ENCODE measurements at places on chromosomes 1 and 21.

DNA sequence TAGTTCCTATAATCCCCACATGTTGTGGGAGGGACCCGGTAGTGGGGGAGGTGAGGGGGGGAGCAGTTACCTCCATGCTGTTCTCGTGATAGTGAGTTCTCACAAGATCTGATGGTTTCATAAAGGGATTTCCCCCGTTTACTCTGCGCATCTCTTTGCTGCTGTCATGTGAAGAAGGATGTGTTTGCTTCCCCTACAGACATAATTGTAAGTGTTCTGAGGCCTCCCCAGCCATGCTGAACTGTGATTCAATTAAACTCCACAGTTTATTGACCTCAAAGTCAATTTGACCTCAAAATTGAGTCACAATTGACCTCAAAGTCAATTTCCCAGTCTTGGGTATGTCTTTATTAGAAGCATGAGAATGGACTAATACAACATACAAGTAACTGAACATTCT lies 19.7 kb downstream of the DPH5 start:
- peaks cover 5% of the 10 kb centered on the region for H3K36me3 ChIP-seq
- H3K4me3 ChIP-seq = no peak overlapping the region
- no peaks in the 10 kb centered on the region for H3K27me3 ChIP-seq

- peak overlapping the region; percentile 86 for H3K4me3 ChIP-seq
- H3K4me1 ChIP-seq = peaks cover 54% of the 10 kb centered on the region
- no peaks in the 10 kb centered on the region for H3K27me3 ChIP-seq
- no peak for DNase-seq
- no peaks in the 10 kb centered on the region for H3K36me3 ChIP-seq
Observed at GRCh38 chr1:169108863-169109560, 2.5 kb downstream of the ATP1B1 start.

DNA sequence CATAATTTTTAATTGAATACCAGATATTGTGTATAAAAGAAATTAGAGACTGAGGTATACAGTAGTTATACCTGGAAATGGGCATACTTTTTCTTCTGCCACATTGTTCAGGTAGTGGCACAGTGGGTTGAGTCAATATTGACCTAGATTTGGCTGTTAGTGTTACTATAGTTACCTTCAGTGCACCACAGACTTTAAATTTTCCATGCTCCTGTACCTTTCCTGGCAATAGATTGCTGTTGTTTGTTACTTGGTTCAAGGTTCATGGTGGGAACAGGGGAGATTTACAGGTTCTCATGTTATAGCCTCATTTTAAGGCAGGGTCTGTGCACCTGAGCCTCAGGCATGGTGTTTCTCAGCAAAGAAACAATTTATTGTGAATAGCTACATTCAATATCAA lies 218.7 kb downstream of the LBR start:
- H3K36me3 ChIP-seq = no peaks in the 10 kb centered on the region
- no peak for DNase-seq
- H3K27me3 ChIP-seq = no peaks in the 10 kb centered on the region
- no peak overlapping the region for H3K4me3 ChIP-seq

- H3K36me3 ChIP-seq = no peaks in the 10 kb centered on the region
- H3K27me3 ChIP-seq = no peaks in the 10 kb centered on the region
- no peaks in the 10 kb centered on the region for H3K4me1 ChIP-seq
- no peak overlapping the region for H3K27ac ChIP-seq
- DNase-seq = no peak
- no peak overlapping the region for H3K4me3 ChIP-seq
Observed at GRCh38 chr1:41777695-41778094, 141.0 kb downstream of the HIVEP3 start.

- no peaks in the 10 kb centered on the region for H3K36me3 ChIP-seq
- no peaks in the 10 kb centered on the region for H3K27me3 ChIP-seq
- DNase-seq = peak; percentile 64
- H3K27ac ChIP-seq = no peak overlapping the region
Observed at GRCh38 chr1:27643600-27644368, 8.8 kb upstream of the FGR start.

- DNase-seq = no peak
- H3K27me3 ChIP-seq = peaks cover 12% of the 10 kb centered on the region
- peak overlapping the region; percentile 54 for H3K27ac ChIP-seq
- H3K4me1 ChIP-seq = peaks cover 22% of the 10 kb centered on the region
- no peaks in the 10 kb centered on the region for H3K36me3 ChIP-seq
Observed at GRCh38 chr21:17513214-17514123, 626 bp downstream of the CXADR start.

DNA sequence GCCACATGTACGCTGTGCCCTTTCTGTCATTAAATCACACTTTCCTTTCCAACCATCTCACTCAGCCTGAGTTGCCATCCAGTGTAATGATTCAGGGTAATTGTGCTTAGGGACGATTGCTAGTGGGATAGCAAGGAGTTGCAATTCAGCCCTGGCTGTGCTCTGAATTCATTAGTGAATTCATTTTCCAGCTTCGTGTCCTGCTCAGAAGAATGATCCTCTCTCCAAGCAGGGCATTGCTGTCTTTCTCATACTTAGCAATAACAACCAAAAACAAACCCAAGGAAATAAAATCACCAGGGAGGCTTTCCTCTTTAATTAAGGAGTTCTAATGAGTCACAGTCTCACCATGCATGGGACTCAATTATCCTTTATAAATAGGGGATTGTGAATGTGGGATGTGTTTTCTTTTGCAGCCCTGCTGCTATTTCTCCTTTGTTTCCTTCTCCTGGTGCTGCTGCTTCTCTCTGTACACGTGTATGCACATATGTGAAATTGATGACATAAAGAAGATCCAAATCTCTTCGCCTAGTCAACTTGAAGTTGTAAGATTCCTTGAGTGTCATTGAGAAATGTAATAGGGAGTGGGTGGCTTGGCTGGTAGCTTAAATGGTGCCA lies 167.0 kb downstream of the TSEN15 start:
- peaks cover 3% of the 10 kb centered on the region for H3K4me1 ChIP-seq
- H3K4me3 ChIP-seq = no peak overlapping the region
- no peak overlapping the region for H3K27ac ChIP-seq
- no peak for DNase-seq
- H3K27me3 ChIP-seq = no peaks in the 10 kb centered on the region

- DNase-seq = no peak
- H3K27ac ChIP-seq = no peak overlapping the region
- H3K4me3 ChIP-seq = no peak overlapping the region
- no peaks in the 10 kb centered on the region for H3K27me3 ChIP-seq
Observed at GRCh38 chr21:38298832-38299231, 42.0 kb downstream of the KCNJ15 start.

DNA sequence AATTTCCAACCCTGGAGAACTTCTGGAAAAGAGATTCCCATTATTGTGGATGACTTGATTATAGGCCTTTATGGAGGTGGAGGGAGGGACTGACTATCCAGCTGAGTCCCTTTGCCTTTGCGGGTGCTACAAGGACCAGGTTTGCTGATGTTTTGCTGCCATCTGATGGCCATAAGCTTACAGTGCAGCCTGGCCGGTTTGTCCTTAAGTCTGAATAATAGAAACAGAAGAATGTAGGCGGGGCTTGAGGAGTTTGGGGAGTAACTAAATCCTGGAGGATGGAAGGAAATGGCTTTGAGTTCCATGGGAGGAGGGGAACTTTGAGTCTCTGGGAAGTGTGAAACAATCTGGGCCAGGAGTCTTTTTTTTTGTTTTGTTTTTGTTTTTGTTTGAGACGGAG lies 55.7 kb upstream of the CD1D start:
- no peaks in the 10 kb centered on the region for H3K4me1 ChIP-seq
- H3K36me3 ChIP-seq = no peaks in the 10 kb centered on the region
- peak; percentile 84 for DNase-seq

- H3K27me3 ChIP-seq = no peaks in the 10 kb centered on the region
- no peak overlapping the region for H3K4me3 ChIP-seq
- H3K4me1 ChIP-seq = peaks cover 7% of the 10 kb centered on the region
- peaks cover 38% of the 10 kb centered on the region for H3K36me3 ChIP-seq
Observed at GRCh38 chr1:165905853-165906252, 78.4 kb downstream of the UCK2 start.

DNA sequence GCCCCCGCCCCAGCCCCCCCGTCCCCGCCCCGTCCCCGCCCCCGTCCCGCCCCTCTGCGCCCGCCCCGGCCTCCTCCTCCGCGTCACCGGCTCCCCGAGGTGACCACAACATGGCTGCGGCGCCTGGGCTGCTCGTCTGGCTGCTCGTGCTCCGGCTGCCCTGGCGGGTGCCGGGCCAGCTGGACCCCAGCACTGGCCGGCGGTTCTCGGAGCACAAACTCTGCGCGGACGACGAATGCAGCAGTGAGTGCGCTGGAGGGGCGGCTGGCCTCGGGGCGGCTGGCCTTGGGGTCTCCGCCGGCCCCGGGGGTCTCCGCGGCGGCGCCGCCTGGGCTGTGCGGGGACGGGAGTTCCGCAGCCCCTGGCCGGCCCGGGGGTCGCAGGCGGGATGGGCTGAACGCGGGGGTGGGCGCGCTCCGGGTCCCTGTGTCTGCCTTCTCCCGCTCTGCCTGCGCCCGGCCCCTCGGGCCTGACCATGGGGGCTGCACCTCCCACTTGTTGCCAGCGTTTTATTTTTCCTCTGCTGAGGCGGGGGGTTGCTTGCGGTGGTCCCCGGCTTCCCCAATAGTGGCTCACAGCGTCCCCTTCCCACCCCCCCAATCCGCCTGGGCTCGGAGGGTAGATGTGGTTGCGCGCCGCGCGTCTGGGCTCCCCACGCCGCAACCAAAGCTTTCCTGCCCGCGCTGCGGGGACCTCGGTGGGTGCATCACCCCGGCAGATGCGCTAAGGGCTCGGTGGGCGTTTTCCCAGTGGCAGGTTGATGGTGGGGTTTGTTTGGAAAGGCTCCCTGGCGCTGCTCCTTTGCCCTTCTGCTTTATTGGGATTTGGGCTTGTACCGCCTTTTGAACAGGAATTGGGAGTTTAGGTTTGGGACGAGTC lies at the start of gene MIA3:
MIA3 (plus strand) TSS at position 97 of the 879 bp plus-strand sequence; CDS start at position 111, 14 bp downstream.
- no peaks in the 10 kb centered on the region for H3K36me3 ChIP-seq
- H3K4me1 ChIP-seq = peaks cover 12% of the 10 kb centered on the region
- peak within 1 kb of the TSS; percentile 87 for H3K27ac ChIP-seq
- H3K4me3 ChIP-seq = peak within 1 kb of the TSS; percentile 99

GRCh38 chr21:41213021-41213420 lies 45.1 kb downstream of the BACE2 start:
- no peak overlapping the region for H3K27ac ChIP-seq
- H3K4me1 ChIP-seq = peaks cover 10% of the 10 kb centered on the region
- H3K36me3 ChIP-seq = no peaks in the 10 kb centered on the region
- no peaks in the 10 kb centered on the region for H3K27me3 ChIP-seq
- H3K4me3 ChIP-seq = no peak overlapping the region

- no peaks in the 10 kb centered on the region for H3K4me1 ChIP-seq
- H3K4me3 ChIP-seq = no peak overlapping the region
- H3K27me3 ChIP-seq = no peaks in the 10 kb centered on the region
- no peak for DNase-seq
- H3K36me3 ChIP-seq = peaks cover 86% of the 10 kb centered on the region
Observed at GRCh38 chr1:19351873-19352272, 39.7 kb downstream of the SLC66A1 start.

GRCh38 chr1:37682334-37682987 lies 9.9 kb upstream of the CDCA8 start:
- peak; percentile 62 for DNase-seq
- H3K27ac ChIP-seq = no peak overlapping the region
- no peak overlapping the region for H3K4me3 ChIP-seq
- H3K36me3 ChIP-seq = peaks cover 9% of the 10 kb centered on the region
- H3K27me3 ChIP-seq = no peaks in the 10 kb centered on the region

GRCh38 chr1:45679123-45679522 lies 7.2 kb downstream of the GPBP1L1 start:
- H3K4me1 ChIP-seq = peaks cover 96% of the 10 kb centered on the region
- H3K4me3 ChIP-seq = no peak overlapping the region
- no peaks in the 10 kb centered on the region for H3K27me3 ChIP-seq
- peak overlapping the region; percentile 70 for H3K27ac ChIP-seq
- no peak for DNase-seq

DNA sequence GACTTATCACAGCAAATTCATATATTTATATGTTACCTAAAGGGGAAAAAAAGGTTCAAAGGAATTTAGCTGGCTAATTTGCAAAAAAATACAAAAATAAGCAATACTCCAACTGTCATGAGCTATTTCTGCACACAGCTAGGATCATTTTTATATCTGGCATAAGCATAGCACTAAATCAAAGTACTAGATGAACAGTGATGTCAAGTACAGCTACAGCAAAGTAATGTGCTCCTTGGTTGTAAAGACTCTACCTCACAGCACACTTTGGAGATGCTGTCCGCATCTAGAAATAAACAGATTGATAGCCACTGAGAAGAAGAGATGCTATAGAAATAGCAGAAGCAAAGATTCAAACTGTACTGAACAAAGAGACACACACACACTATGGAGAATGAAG lies 125.4 kb downstream of the TGFBR3 start:
- no peak for DNase-seq
- no peak overlapping the region for H3K4me3 ChIP-seq
- no peaks in the 10 kb centered on the region for H3K27me3 ChIP-seq
- no peaks in the 10 kb centered on the region for H3K36me3 ChIP-seq
- no peak overlapping the region for H3K27ac ChIP-seq

- H3K27ac ChIP-seq = no peak overlapping the region
- H3K4me1 ChIP-seq = peaks cover 8% of the 10 kb centered on the region
- DNase-seq = no peak
- H3K36me3 ChIP-seq = no peaks in the 10 kb centered on the region
Observed at GRCh38 chr1:43779805-43780403, 72.6 kb downstream of the ST3GAL3 start.

DNA sequence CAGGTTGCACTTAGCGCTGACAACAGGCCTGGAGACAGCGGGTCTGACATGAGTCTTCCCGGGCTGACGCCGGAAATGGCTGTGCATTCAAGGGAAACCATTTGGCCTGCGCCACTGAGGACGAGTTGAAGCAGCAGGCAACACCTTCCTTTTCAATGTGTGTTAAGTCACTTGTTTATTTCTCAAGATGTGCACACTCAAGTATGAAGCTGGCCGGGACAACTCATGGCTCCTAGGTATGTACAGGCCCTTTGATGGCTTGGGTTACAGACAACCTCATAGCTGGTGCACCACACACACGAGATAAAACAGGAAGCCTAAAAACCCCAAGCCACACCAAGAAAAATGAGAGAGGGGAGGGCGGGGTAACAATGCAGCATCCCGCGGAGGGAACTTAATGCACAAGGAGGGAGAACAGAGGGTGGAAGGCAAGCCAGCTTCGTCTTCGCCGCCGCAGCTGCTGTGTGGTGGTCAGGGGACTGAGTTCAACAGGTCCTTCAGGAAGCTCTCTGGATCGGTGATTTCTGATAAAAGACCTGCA lies 118.0 kb upstream of the IFFO2 start:
- no peaks in the 10 kb centered on the region for H3K27me3 ChIP-seq
- H3K27ac ChIP-seq = no peak overlapping the region
- H3K4me3 ChIP-seq = no peak overlapping the region
- H3K36me3 ChIP-seq = no peaks in the 10 kb centered on the region
- peaks cover 16% of the 10 kb centered on the region for H3K4me1 ChIP-seq
- no peak for DNase-seq

Measured in heart left ventricle (tissue), 16 donors.